ENCODE measurements at places on chromosomes 5 and 9. TPM values are rescaled to one million over a fixed set of nuclear protein-coding genes. Genes with fewer than 3 reads are reported as not detected.

Gene NIM1K
- 0.25 TPM for total RNA-seq

Gene ACOT12
- not detected for total RNA-seq

Gene PCDHGB6
- 8.3 TPM for total RNA-seq

DNA sequence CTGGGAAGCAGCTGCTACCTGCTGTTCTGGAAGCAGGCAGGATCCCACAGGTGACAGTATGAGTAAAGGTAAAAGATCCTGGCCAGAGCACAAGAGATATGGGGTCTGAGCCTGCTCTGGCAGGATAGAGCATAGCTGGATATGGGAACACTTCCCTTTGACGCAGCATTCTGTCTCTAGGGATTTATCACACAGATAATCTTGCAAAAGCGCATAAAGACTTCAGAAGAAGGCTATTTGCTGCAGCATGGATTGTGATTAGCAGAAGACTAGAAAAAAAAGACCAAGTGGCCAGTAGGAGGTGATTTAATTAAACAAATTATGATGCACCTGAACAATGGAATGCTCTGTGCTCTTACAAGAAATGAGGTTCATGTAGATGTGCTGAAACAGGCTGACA is 52.4 kb upstream of the PWWP2A start:
- H3K4me1 ChIP-seq: peaks cover 13% of the 10 kb centered on the region
- H3K27ac ChIP-seq: no peak overlapping the region
- H3K36me3 ChIP-seq: no peaks in the 10 kb centered on the region
- no peak overlapping the region for H3K4me3 ChIP-seq
- H3K27me3 ChIP-seq: no peaks in the 10 kb centered on the region
- no peak for DNase-seq

GRCh38 chr5:139837711-139838380 is 42.2 kb downstream of the PSD2 start:
- DNase-seq: no peak
- no peaks in the 10 kb centered on the region for H3K36me3 ChIP-seq
- no peak overlapping the region for H3K4me3 ChIP-seq

DNA sequence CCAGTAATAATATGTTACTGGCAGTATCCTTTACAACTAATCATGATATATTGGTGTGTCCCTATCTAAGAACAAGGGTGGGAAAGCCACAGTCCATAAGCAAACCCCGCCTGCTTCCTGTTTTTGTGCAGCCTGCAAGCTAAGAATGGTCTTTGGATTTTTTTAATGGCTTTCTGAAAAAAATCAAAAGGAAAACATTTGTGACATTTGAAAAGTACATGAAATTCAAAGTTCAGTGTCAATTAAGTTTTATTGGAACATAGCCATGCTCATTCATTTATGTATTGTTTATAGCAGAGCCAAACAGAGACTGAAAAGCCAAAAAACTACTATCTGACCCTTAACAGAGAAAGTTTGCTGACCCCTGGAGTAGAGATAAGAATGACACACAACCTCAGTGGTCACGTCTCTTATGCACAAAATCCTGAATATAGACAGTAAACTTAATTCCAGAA is 12.8 kb upstream of the TMEM245 start:
- H3K27ac ChIP-seq: no peak overlapping the region
- DNase-seq: no peak
- H3K36me3 ChIP-seq: no peaks in the 10 kb centered on the region
- no peaks in the 10 kb centered on the region for H3K27me3 ChIP-seq
- no peak overlapping the region for H3K4me3 ChIP-seq

DNA sequence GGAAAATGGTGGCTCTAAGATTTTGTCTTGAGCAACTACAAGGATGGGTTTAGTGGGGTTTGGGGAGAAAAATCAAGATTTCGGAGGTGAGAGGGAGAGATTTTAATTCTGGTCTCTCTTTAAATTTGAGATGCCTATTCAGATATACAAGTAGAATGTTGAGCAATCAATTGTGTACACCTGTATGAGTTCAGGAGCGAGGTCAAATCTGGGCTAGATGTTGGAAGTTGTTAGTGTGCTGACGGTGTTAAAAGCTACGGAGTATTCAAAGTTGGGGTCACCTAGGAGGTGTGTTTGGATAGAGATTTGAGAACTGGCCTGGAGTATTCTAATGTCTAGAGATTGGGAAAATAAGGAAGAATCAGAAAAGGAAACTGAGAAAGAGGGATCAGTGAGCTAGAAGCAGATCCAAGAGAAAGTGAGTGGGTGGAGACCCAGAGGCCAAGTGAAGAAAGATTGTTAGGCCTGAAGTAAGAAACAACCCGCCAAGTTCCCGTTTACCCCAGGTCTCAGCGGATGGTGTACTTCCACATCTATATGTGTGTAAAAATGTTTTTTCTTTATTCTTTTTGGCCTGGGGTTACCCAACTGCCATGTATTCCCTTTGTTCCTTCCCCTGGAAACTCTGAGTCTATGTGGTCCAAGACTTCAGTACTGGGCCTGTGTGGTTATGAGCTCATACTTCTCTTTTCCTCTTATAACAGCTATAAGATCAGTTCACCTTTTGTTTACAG is 11.9 kb upstream of the ARHGAP26 start:
- DNase-seq: no peak
- H3K36me3 ChIP-seq: no peaks in the 10 kb centered on the region
- no peaks in the 10 kb centered on the region for H3K4me1 ChIP-seq
- no peaks in the 10 kb centered on the region for H3K27me3 ChIP-seq

GRCh38 chr9:118177241-118177640 is 473.0 kb downstream of the TLR4 start:
- H3K36me3 ChIP-seq: no peaks in the 10 kb centered on the region
- no peak overlapping the region for H3K27ac ChIP-seq
- H3K27me3 ChIP-seq: no peaks in the 10 kb centered on the region
- no peak for DNase-seq

GRCh38 chr9:18452276-18452675 is 21.7 kb upstream of the ADAMTSL1 start:
- no peaks in the 10 kb centered on the region for H3K36me3 ChIP-seq
- no peak overlapping the region for H3K4me3 ChIP-seq
- H3K4me1 ChIP-seq: peaks cover 4% of the 10 kb centered on the region
- H3K27me3 ChIP-seq: no peaks in the 10 kb centered on the region
- DNase-seq: no peak

DNA sequence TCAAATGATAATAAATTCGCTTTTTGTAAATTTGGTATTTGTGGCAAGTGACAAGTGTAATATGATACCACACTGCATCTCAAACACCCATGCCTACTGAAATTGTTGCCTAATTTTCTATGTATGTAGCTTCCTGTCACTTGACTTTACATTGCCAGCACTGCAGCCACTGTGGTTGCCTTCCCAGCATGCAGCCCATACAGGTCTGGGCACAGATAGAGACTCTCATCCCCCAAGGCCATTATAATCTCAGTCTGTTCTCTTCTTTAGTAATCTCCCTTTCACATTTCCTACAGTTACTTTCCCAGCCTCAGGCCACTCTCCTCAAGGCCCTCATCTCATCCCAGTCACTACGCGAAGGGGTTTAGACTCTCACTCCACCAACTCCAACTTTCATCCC is 1200.6 kb downstream of the PTPRD start:
- DNase-seq: no peak
- no peak overlapping the region for H3K4me3 ChIP-seq
- no peaks in the 10 kb centered on the region for H3K36me3 ChIP-seq
- H3K27me3 ChIP-seq: no peaks in the 10 kb centered on the region
- H3K4me1 ChIP-seq: peaks cover 3% of the 10 kb centered on the region

GRCh38 chr5:9089893-9090292 is 456.0 kb downstream of the SEMA5A start:
- no peak for DNase-seq
- no peaks in the 10 kb centered on the region for H3K27me3 ChIP-seq
- no peak overlapping the region for H3K27ac ChIP-seq
- H3K4me1 ChIP-seq: no peaks in the 10 kb centered on the region
- H3K4me3 ChIP-seq: no peak overlapping the region

GRCh38 chr9:88749420-88749819 is 214.4 kb downstream of the NXNL2 start:
- no peaks in the 10 kb centered on the region for H3K36me3 ChIP-seq
- no peak for DNase-seq
- no peaks in the 10 kb centered on the region for H3K27me3 ChIP-seq

- no peaks in the 10 kb centered on the region for H3K4me1 ChIP-seq
- DNase-seq: no peak
- H3K27ac ChIP-seq: no peak overlapping the region
- peaks cover 20% of the 10 kb centered on the region for H3K27me3 ChIP-seq
Observed at GRCh38 chr9:14960881-14961280, 50.7 kb upstream of the FREM1 start.

DNA sequence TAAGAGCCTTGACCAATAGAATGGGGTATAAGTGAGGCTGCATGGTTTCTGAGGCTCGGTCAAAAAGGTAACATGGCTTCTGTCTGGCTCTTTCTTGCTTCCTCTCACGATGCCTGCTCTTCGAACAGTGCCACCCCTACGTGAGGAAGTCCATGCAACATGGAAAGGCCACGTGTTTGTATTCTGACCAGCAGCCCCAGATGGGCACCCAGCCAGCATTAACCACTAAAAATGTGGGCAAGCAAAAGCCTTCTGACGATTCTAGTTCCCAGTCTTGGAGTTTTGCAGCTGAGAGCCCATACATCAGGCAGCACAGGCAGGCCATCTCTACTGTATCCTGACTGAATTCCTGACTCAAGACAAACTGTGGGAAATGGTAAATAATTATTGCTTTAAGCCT is 24.2 kb upstream of the NREP start:
- DNase-seq: no peak
- no peak overlapping the region for H3K4me3 ChIP-seq
- no peaks in the 10 kb centered on the region for H3K36me3 ChIP-seq
- no peak overlapping the region for H3K27ac ChIP-seq
- H3K4me1 ChIP-seq: peaks cover 7% of the 10 kb centered on the region

GRCh38 chr5:107808671-107809137 is 138.0 kb upstream of the EFNA5 start:
- no peaks in the 10 kb centered on the region for H3K27me3 ChIP-seq
- peaks cover 23% of the 10 kb centered on the region for H3K4me1 ChIP-seq
- H3K27ac ChIP-seq: no peak overlapping the region
- no peaks in the 10 kb centered on the region for H3K36me3 ChIP-seq
- peak; percentile 98 for DNase-seq
- H3K4me3 ChIP-seq: peak overlapping the region; percentile 33

- H3K27me3 ChIP-seq: peaks cover 4% of the 10 kb centered on the region
- peak overlapping the region; percentile 75 for H3K4me3 ChIP-seq
- no peaks in the 10 kb centered on the region for H3K36me3 ChIP-seq
- DNase-seq: peak; percentile 98
- no peaks in the 10 kb centered on the region for H3K4me1 ChIP-seq
Observed at GRCh38 chr5:140362875-140363630, 3.1 kb downstream of the SLC4A9 start.

All from endodermal cell (in vitro differentiated cells).